ENCODE measurements at places on chromosomes 1 and 21.
A peak's percentile ranks its signal among the peaks of the same experiment; 100 is the strongest.

GRCh38 chr1:1760715-1761114, 17.6 kb downstream of the NADK start:
- DNase-seq = no peak

GRCh38 chr1:224383218-224383617, 26.5 kb downstream of the CNIH4 start:
- DNase-seq = no peak

- no peak for DNase-seq
These were observed 1634.7 kb upstream of the B3GALT2 start for GRCh38 chr1:194821091-194821490.

GRCh38 chr1:185821612-185822385, 87.6 kb downstream of the HMCN1 start:
- DNase-seq = peak; percentile 5

GRCh38 chr1:232211149-232211548, 418.8 kb downstream of the SIPA1L2 start:
- DNase-seq = no peak

GRCh38 chr1:48120621-48121020, 101.9 kb upstream of the SLC5A9 start:
- DNase-seq = no peak

DNA sequence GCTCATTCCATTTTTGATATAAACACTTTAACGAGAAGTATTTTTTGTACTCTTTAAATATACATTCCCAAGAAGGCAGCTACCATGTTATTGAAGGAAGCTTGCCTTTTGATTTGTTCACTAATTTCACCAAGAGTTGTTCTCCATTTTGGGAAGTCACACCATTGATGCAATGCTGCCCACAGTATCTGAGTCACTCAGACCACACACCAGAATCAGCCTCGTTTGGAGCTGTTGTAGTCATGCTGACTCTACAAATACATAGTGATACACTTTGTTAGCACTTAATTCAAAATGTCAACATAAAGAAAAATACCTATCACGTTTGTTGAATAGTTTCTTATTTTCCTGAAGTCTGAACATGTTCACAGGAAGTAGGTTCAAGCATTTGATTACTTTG, 78.7 kb downstream of the PAPPA2 start:
- no peak for DNase-seq

DNA sequence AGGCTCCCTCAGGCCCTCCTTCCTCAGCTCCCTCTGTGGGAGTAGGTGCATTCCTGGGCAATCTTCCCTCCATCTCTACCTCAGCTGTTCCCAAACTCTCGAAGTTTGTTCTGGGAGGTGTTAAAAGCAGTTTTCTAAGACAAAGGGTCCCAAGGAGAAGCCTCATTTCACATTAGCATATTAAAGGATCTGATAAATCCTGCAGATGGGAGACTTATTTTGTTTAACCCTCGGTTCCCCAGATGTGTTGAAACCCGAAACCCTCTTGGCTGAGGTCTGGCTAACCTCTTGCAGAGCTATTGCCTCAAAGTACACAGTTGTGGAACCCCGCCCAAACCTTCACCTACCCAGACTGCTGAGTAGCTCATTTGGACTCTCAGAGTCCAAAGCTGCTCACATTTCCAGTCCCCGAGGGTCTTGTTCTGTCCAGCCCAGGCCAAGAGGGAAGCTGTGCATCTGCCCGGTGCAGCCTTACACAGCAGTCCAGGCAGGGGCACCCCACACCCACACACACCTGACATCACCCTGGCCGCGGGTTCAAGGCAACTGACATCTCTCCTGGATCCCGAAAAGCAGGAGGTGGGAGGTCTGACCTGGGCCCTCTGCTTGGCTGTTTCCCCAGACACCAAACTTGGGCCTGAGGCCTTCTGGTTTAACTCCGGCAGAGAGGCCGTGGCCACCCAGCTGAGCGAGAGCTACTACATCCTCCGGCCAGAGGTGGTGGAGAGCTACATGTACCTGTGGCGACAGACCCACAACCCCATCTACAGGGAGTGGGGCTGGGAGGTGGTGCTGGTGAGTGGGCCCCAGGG, 19.5 kb upstream of the SELENON start:
- no peak for DNase-seq

- DNase-seq = peak; percentile 11
These were observed 16.6 kb downstream of the GPATCH2 start for GRCh38 chr1:217614200-217614712.

- DNase-seq = no peak
These were observed 1.6 kb downstream of the IGSF21 start for GRCh38 chr1:18109058-18109755.

DNA sequence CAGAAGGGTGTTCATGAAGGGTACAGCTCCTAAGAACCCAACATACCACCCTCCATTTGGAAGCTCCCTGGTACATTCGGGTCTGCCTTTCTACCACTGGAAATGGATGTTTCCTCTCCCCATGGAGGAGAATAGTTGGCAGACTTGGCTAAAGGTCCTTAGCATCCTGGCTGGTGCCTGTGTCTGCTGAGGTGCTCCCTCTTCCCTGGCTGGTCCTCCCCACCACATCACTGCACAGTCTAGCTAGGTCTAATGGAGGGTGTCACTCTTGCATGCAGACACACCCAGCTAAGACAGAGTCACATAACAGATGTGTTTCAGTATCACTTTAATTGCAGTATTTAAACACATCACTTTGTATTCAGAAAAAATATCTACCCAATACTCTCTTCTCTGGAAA, 24.7 kb downstream of the CD34 start:
- DNase-seq = no peak

GRCh38 chr1:64080941-64081562, 122.4 kb upstream of the UBE2U start:
- peak; percentile 79 for DNase-seq

GRCh38 chr1:3237570-3237969, 168.6 kb downstream of the PRDM16 start:
- no peak for DNase-seq

- no peak for DNase-seq
These were observed 335.8 kb upstream of the KAZN start for GRCh38 chr1:14262637-14263036.

- DNase-seq = no peak
These were observed 136.2 kb upstream of the F3 start for GRCh38 chr1:94677714-94678113.

DNA sequence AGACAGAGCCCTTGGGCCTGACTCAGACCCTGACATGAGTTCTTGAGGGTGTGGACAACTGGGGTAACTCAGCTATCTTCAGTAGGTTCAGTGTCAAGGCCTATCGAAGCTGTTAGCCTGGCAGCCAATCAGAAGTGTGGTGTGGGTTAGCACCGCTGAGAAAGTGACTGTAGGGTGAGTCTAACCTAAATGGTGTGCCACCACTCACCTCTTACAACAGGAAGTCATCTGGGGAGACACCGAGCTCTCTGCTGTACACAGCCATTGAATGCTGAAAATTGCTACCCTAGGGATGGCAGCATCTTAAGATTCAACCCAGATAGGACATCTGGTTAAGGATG, 44.6 kb downstream of the RASSF5 start:
- DNase-seq = no peak
